ENCODE measurements at places on chromosomes 6 and 20.

DNA sequence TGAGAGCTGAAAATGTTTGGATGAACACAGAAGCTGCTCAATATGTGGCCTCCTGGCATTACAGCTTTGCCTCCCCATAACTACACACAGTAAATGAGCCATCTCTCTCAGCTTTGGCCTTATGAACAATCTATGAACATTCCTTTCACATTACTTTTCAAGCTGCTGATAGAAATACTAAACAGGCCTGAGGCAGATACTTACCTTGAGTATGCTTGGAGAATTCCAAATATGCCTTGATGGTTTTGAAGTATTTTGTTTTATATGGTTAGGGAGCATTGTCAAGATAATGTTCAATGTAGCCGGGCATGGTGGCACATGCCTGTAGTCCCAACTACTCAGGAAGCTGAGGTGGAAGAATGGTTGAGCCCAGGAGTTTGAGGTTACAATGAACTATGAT is 104.5 kb downstream of the CD24 start:
- no peak for DNase-seq

- DNase-seq = no peak
These were observed 175.8 kb downstream of the ISM1 start for GRCh38 chr20:13396826-13397225.

DNA sequence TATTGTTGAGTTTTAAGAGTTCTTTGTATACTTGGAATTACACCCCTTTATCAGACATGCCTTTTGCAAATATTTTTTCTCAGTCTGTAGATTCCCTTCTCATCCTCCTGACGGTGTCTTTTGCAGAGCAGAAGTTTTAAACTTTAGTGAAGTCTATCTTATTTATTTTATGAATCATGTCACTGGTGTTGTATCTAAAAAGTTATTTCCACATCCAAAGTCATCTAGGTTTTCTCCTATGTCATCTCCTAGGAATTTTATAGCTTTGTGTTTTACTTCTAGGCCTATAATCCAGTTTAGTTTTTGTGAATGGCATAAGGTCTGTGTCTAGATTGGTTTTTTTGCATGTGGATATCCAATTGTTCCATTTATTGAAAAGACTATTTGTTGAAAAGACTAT is 271.3 kb downstream of the KIF16B start:
- no peak for DNase-seq

DNA sequence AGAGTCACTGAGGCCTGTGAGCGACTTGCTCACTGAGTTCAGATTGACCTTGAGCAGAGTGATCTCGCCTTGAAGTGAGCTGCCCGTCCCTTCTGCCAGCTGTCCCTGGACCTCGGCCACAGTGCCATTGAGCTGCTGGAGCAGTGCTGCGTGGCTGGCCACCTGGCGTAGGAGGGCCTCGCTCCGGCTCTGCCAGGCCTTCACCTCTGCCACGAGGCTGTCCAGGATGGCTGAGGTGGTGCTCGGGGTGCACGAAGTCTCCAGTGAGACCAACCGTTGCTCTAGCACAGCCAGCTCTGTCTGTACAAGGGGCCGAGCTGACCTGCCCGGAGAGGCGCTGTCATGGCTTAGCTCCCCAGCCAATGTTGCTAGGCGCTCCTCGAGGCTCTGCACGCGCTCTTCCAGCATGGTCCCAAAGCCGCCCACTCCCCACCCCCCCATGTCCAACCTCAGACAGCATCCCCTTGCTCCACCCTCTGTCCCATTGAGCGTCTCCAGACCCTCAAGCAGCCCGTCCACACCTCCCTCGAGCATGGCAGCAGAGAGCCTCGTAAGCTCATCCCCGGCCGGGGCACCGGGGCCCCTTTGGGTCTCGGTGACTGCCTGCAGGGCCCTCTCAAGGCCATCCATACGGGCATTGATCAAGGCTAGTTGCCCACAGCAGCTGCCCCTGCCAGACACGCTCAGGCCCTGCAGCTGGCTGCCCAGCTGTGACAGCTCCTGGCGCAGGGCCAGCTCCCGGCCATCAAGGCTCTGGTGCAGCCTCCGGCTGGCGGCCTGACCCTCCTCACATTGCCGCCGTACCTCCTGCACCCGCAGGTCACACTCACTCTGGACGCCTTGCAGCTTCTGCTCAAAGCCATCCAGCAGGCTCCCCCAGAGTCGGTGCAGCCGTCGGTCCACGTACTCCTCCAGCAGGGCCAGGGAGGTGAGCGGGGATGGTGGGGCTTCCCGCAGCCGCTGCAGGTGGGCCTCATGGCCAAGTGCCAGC is 4.6 kb downstream of the EMILIN3 start:
- no peak for DNase-seq

- DNase-seq = no peak
These were observed 343 bp downstream of the SNAP91 start for GRCh38 chr6:83708546-83708969.

- peak; percentile 74 for DNase-seq
These were observed at the start of gene MAK for GRCh38 chr6:10837995-10838793. TSS of gene MAK (minus strand) at chr6:10838539. CDS start at chr6:10830648, 7,891 bp downstream.

DNA sequence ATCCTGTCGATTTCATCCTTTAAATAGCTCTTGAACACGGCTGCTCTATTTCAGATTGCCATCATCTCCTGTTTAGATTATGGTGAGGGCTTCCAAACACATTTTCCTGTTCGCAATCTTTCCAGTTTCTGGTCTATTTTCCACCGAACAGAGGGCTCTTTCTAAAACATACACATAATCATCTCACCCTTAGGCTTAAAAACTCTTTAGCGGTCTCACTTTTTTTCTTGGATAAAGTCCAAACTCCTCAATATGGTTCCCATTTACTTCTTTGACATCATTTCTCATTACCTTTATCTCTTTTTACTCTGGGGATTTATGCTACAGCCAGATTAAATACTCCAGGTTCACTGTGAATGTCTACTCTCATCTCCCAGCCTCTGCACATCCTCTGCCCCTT is 103.4 kb upstream of the STMND1 start:
- DNase-seq = no peak

GRCh38 chr20:41365777-41366545 is 657 bp downstream of the EMILIN3 start:
- no peak for DNase-seq

DNA sequence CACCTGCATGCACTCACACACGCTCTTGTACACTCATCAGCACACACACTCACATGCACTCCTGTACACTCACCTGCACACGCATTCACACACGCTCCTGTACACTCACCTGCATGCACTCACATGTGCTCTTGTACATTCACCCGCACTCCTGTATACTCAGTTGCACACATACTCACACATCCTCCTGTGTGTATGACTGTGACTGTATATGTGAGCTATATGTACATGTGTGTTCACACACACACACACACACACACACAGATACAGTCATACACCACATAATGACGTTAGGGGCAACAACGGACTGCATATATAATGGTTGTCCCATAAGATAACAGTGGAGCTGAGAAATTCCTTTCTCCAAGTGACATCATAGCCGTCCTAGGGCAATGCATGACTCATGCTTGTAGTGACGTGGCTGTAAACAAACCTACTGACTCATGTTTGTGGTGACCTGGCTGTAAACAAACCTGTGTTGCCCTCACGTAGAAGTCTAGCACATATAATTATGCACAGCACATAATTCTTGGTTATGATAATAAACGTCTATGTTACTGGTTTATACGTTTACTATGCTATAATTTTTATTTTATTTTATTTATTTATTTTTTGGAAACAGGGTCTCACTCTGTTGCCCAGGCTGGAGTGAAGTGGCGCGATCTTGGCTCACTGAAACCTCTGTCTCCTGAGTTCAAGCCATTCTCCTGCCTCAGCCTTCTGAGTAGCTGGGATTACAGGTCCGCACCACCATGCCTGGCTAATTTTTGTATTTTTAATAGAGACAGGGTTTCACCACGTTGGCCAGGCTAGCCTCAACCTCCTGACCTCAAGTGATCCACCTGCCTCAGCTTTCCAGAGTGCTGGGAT is 22.8 kb upstream of the TAF4 start:
- no peak for DNase-seq

DNA sequence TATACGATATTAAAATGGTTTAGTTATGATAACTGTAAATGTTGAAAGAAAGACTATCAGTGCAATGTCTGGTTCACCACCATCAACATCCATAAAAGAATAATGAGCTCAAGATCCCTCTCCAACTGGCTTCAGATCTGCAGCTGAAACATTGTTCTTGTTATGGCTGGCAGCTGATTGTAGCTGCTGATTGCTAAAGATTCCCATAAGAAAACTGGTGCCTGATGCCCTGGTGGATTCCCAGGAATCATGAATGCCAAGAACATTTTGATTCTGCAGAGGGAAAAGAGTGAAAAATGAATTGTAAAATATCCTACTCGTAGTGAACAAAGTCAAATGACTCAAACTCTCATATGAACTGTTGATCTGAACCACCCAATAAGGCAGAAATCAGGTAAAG is 1160.2 kb downstream of the EPHA7 start:
- DNase-seq = no peak

GRCh38 chr6:146890644-146891434 is 292.1 kb downstream of the ADGB start:
- no peak for DNase-seq

GRCh38 chr6:37507077-37507476 is 7.4 kb upstream of the CCDC167 start:
- DNase-seq = no peak

- no peak for DNase-seq
These were observed 43.6 kb upstream of the SLC4A11 start for GRCh38 chr20:3282271-3283221.

DNA sequence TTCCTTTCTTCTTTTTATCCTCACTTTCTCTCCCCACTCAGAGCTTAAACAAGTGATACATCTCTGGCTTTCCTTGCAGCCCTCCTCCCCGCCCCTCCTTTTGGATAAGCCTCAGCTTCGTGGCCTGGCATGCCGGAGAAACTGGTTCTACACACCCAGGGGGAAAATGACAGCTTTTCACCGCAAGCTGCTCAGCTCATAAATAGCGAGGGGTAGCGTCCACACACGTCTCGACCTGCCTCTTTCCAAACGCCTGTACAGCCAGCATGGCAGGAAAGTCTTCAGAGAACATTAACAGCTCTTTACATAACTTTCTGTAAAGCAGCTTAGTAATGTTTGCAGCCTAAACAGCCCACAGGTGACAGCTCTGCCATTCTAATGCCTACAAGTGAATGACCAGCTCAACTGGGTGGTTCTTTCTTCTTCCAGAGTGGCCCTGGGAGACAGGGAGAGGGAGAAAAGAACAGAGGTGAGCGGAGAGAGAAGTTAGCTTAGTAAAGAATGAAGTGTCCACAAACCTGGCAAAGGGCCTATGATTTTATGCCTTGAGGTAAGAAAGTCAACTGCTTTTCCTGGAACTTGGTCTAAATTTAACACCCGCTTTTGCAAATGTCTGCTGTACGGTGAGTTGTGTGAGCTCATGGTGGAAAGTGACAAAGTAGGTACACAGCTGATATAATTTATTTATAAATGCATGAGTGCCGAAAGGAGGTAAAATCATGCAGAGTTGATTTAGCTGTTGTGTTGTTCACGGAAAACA is 251.5 kb downstream of the TFAP2A start:
- DNase-seq = no peak

DNA sequence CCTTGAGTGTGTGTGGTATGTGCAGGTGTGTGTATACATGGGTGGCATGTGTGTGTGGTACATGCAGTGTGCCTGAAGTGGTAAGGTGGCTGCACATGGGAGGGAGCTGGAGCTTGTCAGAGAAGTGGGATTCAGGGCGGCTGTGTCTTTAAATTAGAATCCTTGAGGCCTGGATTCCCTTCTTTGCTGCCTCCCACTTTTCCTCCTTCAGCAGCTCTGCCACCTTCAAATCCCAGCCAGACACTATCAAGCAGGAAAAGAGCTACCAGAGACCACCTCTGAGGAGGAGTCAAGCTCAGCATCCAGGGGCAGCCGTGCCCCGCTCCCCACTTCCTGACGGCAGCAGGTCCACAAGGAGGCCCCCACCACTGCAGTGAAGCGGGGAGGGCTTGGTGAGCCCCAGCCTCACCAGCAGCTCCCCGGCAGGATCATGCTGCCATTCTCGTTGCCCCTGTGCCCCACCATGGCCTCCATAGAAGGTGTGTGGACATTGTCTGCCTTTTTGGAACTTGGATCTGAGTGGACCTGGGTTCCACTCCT is 131.0 kb upstream of the MLN start:
- no peak for DNase-seq

DNA sequence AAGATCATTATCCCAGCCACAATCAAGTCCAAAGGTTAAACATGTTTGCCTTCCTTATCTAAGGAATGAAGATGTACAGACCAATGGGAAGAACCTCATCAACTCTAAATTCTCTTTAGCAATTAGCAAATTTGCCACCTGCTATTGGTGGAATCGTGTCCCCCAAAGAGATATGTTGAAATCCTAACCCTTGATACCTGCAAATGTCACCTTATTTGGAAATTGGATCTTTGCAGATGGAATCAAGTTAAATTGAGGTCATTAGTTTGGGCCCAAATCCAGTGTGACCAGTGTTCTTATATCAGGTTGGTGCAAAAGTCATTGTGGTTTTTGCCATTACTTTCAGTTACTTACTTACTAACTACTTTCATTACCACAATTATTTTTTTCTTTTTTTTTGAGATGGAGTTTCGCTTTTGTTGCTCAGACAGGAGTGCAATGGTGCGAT is 31.3 kb downstream of the KLHL31 start:
- DNase-seq = no peak

DNA sequence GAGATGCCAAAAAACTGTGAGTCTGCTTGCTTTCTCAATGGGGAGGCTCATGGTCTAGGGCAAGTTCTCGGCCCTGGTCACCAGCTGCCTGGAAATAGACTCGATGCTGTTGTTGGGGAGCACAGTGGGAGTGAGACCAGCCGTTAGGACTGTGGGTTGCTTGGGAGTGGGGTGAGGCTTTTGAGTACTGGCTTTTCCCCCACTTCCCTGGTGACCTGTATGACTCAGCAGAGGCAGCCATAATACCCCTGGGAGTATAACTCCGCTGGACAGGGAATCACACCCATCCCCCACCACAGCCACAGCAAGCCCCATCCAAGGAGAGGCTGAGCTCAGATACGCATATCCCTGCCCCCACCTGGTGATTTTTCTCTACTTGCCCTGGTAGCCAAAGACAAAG is 48.9 kb upstream of the OGFRL1 start:
- DNase-seq = no peak

- DNase-seq = no peak
These were observed 21.8 kb downstream of the POM121L2 start for GRCh38 chr6:27290065-27290849.

Data from GF-D8 (cell line).